ENCODE measurements at places on chromosomes 3 and 15. TPM values are rescaled to one million over a fixed set of nuclear protein-coding genes. Genes with fewer than 3 reads are reported as not detected.

DNA sequence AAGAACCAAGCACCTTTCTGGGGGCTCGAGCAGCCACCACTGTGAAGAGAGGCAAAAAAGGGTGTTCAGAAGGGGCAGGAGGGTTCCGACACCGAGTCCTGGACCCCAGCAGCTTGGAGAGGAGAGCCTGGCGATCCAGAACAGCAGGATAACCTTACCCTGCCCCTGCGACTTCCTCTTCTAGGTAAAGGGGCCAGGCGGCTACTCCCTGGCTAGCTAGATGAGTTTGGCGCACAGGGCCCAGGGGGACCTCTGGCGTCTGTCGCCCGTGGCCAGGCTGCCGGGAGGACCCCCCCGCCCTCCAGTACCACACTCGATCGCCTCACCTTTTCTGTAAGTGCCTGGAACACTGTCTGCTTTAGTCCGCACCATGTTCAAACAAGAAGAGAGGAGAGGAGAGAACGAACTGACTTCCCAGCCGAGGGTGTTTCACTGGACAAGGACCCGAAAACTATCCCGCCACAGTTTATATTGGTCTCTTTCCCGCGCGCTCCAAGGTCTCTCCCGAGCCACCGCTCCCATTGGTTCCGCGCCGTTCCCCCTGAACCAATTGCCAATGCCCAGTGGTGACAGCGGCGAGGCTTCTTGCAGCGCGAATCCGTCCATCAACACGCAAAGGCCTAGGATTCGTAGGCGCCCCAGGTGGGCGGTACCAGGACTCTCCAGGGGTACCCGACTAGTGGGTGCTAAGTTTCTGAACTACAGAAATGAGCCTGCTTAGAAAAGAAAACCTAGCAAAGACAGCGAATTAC is at the start of gene PCLAF:
TSS of gene PCLAF (minus strand) at position 442 of the 752 bp plus-strand sequence. CDS start at position 372, 70 bp downstream.
- no peak for DNase-seq

DNA sequence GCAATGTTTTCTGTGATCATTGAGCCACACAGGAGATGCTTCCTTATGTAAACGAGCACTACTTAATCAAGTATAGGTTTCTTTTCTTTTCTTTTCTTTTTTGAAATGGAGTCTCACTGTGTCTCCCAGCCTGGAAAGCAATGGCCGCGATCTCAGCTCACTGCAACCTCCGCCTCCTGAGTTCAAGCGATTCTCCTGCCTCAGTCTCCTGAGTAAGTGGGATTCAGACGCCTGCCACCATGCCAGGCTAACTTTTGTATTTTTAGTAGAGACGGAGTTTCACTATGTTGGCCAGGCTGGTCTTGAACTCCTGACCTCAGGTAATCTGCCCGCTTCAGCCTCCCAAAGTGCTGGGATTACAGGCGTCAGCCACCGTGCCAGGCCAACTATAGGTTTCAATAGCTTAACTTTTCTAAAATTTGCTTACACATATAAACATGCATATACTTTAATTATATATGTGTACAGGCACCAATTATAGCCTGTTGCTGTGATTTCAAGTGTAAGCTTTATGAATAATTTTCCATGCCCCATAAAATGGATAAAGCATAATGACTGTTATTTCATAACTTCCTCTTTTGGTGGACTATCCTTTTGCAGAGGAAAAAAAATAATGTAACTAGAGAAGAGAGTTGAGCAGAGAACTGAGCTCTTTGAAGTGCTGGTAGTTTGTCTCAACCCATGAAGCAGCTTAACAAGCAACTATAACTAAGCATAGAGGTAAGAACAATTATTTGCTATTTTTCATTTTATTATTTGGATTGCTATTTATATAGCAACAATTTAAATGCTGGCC is 24.8 kb upstream of the MBNL1 start:
- no peak for DNase-seq

GRCh38 chr15:73732930-73733329 is 20.2 kb downstream of the INSYN1 start:
- DNase-seq, result no peak

The SEMA3G gene
- total RNA-seq, result 8.3 TPM

The SEMA7A gene
- 3.9 TPM for total RNA-seq

The TGM5 gene
- total RNA-seq, result 8.3 TPM
